ENCODE measurements at places on chromosomes 1 and 21.

- no peak for DNase-seq
These were observed 44.9 kb upstream of the ECE1 start for GRCh38 chr1:21335088-21335691.

- no peak for DNase-seq
These were observed 2.2 kb upstream of the UBXN10 start for GRCh38 chr1:20183616-20184271.

GRCh38 chr1:207014728-207015127 lies 17.8 kb downstream of the C1orf116 start:
- no peak for DNase-seq

GRCh38 chr1:31651766-31652165 lies 7.1 kb upstream of the PEF1 start:
- no peak for DNase-seq

DNA sequence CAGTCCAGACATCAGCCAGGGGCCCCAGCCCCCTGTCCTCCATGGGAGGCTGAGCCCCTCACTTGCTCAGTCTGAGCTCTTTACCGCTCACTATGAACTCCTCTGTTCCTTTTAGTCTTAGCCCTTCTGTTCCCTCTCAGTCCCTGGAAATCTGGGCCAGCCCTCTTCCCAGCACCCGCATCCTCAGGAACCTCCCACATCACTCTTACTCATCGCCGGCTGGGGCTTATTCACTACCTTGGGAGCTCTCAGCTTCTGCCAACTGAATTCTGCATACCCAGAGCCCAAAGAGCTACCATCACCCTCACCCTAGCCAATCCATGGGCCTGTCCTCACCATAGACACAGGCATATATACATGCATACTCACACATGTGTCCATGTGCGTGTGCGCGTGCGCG lies 11.5 kb downstream of the KNCN start:
- no peak for DNase-seq

GRCh38 chr1:217153361-217153760 lies 430.1 kb upstream of the ESRRG start:
- DNase-seq = no peak

DNA sequence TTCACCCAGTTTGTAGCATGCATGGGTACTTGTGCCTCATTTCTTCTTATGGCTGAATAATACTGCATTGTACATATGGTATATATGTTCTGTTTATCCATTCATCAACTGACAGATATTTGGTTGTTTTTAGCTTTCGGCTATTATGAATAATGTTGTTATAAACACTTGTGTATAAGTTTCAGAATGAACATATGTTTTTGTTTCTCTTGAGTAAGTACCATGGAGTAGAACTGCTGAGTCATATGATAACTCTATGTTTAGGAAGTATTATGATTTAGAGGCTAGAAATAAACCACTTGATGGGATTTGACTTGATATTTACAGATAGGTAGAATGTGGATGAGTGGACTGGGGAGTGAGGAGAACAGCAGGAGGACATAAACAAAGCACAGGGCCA lies 48.6 kb downstream of the WNT2B start:
- peak; percentile 74 for DNase-seq

- DNase-seq = no peak
These were observed 245.9 kb downstream of the DISC1 start for GRCh38 chr1:231872461-231872910.

- DNase-seq = no peak
These were observed 23.2 kb downstream of the MYBPH start for GRCh38 chr1:203152158-203153034.

- no peak for DNase-seq
These were observed 166.9 kb downstream of the HLX start for GRCh38 chr1:221045842-221046831.

DNA sequence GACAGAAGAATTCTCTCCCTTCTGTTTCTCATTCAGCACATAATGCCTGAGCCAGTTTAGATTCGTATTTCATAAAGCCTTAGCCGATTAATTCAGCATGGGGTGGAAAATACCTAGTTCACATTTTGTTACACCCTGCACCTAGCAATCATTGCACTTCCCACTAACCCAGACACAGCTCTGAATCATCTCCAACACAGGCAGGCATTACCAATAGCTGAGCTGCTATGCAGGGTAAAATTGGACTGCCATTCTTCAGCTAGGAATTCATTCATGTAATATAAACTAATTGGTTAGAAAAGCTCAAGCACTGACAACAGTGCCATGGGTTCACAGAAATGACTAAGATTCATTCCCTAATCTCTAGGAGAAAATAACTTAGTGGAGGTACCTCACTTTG lies 26.9 kb upstream of the NKAIN1 start:
- no peak for DNase-seq

DNA sequence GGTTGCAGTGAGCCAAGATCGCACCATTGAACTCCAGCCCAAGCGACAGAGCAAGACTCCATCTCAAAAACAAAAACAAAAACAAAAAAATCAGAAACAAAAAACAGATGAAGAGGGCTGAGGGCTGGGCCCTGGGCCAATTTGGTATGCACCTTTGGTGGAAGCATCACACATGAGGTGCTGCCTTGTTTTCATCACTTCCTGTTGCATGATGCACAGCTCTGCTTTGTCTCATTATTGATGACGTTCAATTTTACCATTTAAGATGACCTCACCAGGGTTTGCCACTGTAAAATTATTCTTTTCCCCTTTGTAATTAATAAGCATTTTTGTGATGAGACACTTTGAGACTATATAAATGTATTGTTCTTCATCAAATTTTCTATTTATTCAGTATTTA lies 9.8 kb upstream of the IFNAR2 start:
- DNase-seq = no peak

- DNase-seq = no peak
These were observed 81.0 kb upstream of the NR5A2 start for GRCh38 chr1:199946305-199947155.

All from T-helper 2 cell (primary cell).